ENCODE measurements at places on chromosomes 7 and 10.

GRCh38 chr10:43453266-43453831 lies 16.4 kb downstream of the ZNF487 start:
- no peak for DNase-seq

DNA sequence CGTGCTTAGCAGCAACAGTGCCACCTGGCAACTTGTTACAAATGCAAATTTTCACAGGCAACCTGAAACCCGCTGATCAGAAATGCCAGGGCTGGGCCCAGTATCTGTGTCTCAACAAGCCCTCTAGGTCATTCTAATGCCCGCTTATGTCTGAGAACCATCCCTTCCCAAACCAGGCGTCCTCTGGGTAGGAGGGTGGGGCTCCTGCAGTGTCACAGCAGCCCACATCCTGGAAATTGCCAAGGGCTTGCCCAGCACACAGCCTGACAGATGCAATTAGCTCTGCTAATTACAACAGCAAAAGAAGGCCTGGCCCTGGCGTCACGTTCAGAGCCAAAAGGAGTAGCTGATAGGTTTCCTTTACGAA lies 15.9 kb downstream of the ITPRIP start:
- no peak for DNase-seq

- no peak for DNase-seq
Measured at GRCh38 chr7:156195276-156195675, 383.0 kb upstream of the SHH start.

GRCh38 chr7:122038904-122039303 lies 105.1 kb downstream of the AASS start:
- no peak for DNase-seq

DNA sequence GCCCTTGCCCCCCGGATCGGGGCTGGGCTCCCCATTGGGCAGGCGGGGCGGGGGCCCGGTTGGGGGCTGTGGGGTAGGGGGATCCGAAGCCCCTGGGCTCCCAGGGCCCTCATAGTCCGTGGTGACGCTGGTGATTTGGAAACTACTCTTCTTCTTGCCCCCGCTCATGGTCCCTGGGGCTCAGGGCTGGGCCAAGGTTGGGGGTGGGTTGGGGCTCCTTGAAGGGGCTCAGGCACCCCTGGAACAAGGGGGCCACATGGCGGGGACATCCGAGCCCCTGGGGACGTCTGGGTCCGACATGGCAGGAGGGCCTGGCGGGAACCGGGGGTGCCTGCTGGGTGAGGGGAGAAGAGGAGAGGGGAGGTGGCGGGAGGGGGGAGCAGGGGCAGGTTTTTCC lies 1.1 kb downstream of the TSC22D4 start:
- DNase-seq, result no peak

GRCh38 chr7:116425647-116426209 lies 73.8 kb upstream of the CAV2 start:
- DNase-seq, result no peak

DNA sequence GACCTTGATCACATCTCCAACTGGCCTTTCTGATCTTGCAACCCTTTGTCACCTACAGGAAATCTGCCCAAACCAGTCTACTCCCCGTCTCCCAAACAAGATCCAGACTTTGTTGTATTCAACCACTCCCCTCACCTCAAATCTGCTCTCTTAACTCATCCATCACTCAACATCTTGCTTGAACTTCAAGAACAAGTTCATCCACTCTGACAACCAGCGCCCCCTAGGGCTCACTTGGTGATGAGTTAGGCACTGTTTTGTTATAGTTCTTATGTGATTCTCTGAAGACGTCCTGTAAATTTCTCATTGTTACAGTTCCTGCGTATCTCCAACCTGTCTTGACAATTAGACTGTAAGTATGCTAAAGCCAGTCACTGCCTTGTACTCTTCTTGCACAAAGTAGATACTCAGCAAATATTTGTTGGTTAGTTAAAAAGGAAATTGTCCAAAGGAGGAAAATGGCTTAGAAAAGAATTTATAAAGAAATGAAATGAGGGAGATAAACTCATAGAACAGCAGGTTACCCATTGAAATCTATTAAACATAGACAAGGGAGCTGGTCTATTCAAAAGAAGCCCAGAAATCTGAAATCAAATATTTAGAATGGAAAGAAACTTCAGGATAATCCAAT lies 5.3 kb downstream of the FRMD4A start:
- peak; percentile 42 for DNase-seq

DNA sequence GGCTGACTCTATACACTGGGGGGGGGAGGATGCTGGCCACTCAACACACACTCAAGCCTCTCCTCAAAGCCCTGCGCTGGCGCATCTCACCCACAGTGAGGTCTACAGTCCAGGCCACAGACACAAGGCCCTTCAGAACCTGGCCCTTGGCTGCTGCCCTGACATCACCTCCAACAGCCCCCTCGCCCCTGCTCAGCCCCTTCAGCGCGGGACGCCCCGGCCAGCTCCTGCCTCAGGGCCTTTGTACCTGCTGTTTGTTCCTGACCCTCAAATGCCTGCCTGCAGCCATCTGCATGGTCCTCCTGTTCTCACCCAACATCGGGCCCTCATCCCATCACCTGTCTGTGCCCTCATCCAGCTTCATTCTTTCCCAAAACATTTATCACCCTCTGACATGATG lies 572.6 kb downstream of the DNAJB6 start:
- no peak for DNase-seq

- no peak for DNase-seq
Measured at GRCh38 chr7:134940729-134941128, 45.6 kb upstream of the AGBL3 start.

Measured in cerebellar cortex (tissue), 1 donor.